Activated naive CD4-positive, alpha-beta T cell (primary cell): ENCODE measurements at places on chromosomes 16 and 17.

GRCh38 chr17:71402661-71403141 is 718.1 kb upstream of the SOX9 start:
- DNase-seq = no peak

- no peak for DNase-seq
Measured at GRCh38 chr17:64092952-64093451, 36.9 kb downstream of the ERN1 start.

DNA sequence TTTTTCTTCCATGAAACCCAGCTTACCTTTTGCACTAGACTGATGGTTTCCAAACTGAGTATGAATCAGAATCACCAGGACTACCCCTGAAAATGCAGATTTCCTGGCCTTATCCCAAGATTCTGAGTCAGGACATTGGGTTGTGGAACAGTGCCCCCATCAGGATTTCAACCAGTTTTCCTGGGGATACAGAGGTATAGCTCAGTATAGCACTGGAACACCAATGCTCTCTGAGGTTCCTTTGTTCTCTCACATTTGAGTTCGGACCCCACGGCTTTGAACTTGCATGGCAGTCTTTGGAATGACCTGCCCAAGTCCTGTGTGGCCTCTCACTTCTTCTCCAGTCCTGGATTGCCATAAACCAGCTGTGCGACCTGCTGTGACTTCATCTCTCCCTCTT is 12.8 kb upstream of the CCL8 start:
- DNase-seq = no peak

DNA sequence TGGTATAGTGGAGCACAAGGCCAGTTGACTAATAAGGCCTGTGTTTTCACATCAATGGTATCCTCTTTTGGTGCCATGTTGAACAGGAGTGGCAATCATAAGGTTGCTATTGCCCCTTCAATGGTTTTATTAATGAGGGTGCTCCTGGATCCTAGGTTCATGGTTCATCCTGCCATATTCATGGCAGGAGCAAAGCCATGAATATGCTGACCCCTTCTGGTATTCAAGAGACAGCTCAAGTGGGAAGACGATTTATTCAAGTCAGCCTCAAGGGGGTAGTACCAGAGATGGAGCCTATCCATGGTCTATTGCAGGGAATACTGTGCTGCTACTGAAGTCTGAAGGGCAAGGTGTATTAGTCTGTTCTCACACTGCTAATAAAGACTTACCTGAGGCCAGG is 2.6 kb downstream of the ABCA9 start:
- no peak for DNase-seq

- DNase-seq = no peak
Measured at GRCh38 chr17:49664706-49665211, 13.1 kb downstream of the SPOP start.

GRCh38 chr17:47633996-47634395 is 15.7 kb upstream of the KPNB1 start:
- no peak for DNase-seq

- no peak for DNase-seq
Measured at GRCh38 chr16:11350519-11350918, 5.3 kb downstream of the RMI2 start.

DNA sequence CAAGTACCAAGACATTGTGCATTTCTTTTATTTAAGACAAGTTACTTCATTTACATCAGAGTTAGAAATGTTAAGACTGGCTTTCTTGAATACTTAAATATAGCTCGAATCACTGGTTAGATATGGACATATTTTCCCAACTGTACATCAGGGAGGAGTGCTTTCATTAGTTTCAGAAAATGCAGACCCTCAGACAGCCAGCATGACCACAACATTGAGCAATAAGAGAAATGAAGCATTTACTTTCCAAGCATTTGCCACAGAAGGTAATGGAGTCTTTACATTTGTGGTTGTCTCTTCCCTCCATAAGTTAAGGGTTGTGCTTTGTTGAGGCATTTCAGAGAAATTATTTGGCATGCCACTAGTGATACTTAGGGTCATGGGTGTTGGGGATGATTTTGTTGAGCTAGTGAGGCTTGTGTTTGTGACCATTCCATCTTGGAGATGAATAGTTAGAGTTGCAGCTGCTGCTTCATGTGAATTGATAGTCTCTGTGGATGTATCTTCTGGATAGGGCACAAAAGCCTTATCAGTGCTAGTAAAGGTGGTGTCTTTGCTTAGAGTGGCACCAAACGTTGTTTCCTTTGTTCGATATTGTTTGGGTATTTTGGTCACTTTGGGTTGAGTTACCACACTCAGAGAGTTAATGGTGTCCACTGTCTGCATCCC is 2.1 kb downstream of the OMG start:
- no peak for DNase-seq

- no peak for DNase-seq
Measured at GRCh38 chr16:87584271-87584670, 18.0 kb upstream of the JPH3 start.

- no peak for DNase-seq
Measured at GRCh38 chr17:9258115-9259015, 237.1 kb downstream of the NTN1 start.

DNA sequence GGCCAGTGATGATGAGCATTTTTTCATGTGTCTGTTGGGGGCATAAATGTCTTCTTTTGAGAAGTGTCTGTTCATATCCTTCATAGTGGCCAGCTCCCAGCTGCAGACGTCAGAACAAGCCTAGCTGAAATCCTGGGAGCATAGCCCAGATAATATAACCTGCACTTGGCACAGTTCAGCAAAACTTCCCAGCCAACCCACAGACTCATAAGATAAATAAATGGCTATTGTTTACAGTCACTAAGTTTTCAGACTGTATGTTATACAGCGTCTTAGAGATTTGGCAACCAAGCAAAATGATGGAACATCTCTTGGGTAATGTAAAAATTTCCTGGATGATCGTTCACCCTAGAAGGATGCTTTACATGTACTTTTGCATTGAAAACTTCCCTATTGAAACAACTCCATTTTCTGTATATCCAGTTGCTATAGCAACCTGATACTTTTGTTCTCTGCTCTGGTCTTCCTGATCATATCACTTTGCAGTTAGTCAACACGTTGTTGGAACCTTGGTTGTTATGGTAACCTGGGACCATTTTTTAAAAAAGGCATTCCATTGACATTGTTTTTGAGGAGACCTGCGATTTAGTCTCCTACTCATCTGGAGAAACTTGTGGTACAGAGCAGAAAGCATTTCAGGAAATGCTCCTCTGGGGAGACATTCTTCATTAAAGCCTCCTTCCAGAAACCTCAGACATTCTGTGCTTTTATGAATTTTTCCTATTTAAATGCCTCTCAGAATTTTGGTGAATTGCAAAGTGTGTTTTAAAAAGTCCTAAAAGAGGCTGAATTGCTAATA is 378.7 kb downstream of the HS3ST4 start:
- no peak for DNase-seq

GRCh38 chr17:42798011-42798382 is 507 bp downstream of the COA3 start:
- no peak for DNase-seq

GRCh38 chr16:79402356-79402755 is 198.2 kb downstream of the MAF start:
- DNase-seq = no peak

- DNase-seq = no peak
Measured at GRCh38 chr17:40953881-40954280, 12.9 kb downstream of the KRT39 start.

DNA sequence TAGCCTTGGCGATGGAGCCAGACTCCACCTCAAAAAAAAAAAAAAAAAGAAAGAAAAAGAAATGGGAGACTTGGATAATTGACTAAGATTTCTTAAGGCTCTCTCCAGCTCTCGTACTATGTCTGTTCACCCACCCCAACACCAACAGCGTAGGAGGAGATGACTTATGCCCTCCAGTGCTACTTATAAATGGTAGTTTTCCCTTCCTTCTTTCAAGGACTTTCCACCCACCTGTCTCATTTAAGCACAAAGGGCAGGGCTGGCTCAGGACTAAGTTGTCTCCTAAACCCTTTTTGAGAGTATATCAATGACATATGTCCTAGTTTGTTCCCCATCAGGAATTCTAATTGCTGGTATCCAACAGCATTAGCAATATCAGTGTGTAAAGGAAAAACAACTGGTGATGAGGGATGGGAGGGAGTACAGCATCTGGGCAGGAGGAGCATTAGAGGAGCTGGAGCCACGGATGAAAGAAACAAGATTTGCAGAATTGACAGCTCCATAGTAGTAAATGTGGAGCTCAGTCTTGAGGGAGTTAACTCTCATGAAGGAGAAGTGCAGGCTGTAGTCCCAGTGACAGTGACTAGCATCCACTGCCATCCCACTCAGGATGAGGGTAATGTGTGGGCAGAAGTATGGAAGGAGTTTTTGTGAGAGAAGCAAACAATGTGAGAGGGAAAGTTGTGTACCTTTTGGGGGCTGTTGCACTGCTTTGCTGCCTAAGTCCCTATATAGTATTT is 17.2 kb downstream of the UBE2Z start:
- DNase-seq = no peak

DNA sequence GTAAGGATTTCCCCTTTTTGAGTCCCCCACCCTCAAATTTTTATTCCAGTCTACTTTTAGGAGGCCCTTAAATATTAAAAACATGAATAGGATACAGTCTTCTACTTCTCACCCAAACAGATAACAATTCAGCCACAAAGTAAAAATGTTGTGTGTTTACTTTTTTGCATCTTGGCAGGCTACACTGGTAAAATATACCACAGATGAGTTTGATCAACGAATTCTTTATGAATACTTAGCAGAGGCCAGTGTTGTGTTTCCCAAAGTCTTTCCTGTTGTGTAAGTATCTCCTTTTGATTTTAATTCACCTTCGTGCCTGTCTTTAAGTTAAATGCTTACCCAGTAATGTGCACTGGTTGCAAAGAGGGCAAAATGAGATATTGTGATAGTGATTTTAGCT is 34.4 kb upstream of the RAB11FIP4 start:
- no peak for DNase-seq

- DNase-seq = no peak
Measured at GRCh38 chr16:83772806-83773205, 35.0 kb upstream of the HSBP1 start.

- no peak for DNase-seq
Measured at GRCh38 chr16:76854234-76854633, 336.8 kb upstream of the MON1B start.

- DNase-seq = no peak
Measured at GRCh38 chr17:48293319-48294019, 136.5 kb downstream of the SKAP1 start.

DNA sequence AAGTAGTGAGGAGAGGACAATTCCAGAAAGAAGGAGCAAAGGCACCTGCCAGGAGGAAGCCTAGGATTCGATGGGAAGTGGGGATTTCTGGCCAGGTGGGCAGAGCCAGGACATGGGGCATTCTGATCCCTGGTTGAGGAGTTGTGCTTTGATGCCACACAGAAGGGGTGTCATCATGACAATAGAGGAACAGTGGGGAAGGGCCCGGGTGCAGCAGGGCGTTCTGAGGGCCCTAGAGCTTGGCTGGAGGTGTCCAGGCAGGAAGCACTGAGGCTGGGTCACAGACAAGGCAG is 4.3 kb downstream of the EVPLL start:
- no peak for DNase-seq

- no peak for DNase-seq
Measured at GRCh38 chr17:58320163-58320558, 8.4 kb downstream of the TSPOAP1 start.

DNA sequence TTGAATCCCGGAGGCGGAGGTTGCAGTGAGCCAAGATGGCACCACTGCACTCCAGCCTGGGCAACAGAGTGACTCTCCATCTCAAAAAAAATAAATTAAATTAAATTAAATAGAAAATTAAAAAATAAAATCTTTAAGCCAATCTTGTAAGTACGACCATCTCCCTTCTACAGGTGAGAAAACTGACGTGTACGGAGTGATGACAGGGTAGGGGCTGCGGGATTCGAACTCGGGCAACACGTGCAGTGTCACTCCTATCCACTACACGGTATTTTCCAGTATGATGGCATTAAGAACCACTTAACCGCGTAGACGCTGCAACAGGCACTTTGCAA is 762 bp downstream of the WDR59 start:
- no peak for DNase-seq

GRCh38 chr16:74297145-74297665 is 591 bp downstream of the PSMD7 start:
- DNase-seq = no peak

GRCh38 chr17:31392856-31393748 is 1.6 kb downstream of the RAB11FIP4 start:
- no peak for DNase-seq

DNA sequence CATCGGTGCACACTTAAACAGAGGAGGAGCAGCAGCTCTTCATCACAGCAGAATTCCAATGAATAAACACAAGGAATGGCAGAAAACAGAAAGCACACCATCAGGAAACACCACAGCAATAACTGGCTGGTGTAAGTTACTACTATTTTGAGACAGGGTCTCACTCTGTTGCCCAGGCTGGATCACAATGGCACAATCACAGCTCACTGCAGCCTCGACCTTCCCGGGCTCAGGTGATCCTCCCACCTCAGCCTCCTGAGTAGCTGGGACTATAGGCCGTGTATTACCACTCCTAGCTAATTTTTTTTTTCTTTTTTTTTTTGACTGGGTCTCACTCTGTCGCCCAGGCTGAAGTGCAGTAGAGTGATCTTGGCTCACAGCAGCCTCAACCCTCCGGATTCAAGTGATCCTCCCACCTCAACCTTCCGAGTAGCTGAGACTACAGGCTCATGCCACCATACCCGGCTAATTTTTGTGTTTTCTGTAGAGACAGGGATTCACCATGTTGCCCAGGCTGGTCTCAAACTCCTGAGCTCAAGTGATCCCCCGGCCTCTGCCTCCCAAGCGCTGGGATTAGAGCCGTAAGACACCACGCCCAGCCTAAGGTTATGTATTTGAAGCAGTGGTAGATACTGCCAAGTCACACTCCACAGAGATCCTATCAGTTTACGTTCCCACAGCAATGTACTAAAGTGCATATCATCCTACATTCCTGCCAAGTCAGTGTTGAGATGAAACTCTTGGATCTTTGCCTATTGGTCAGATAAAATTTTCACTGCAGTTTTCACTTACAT is 20.7 kb downstream of the TRAP1 start:
- DNase-seq = no peak

DNA sequence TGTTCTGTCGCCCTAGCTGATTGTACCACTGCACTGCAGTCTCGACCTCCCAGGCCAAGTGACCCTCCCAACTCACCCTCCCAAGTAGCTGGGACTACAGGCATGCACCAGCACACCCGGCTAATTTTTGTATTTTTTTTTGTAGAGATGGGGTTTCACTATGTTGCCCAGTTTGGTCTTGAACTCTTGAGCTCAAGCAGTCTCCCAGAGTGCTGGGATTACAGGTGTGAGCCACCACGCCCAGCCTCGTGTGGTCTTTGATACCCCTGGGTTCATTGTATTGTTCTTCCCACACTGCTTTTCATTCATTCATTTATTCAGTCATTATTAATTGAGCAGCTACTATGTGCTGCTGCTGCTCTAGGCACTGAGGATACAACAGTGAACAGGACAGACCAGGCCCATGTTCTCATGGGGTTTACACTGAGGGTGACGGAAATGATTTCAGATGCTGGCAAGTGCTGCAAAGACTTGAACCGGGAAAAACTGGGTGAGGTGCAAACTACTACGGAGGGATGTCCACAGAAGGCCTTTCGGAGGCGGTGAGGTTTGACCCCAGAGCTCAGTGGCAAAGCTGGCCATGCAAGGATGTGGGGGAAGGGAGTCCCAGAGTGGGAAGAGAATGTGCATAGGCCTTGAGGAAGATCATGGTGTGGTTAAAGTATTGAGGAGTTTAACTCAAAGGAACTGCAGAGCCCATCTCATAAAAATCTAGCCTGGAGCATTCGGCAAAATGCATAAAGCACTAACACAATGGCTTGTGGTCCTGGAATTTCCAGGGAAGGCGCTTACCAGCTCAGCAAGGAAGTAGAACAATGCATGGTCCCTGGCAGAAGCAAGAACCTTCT is 10.9 kb downstream of the ABCC1 start:
- no peak for DNase-seq
